ENCODE measurements at places on chromosomes 7 and 10. TPM values are rescaled to one million over a fixed set of nuclear protein-coding genes. Genes with fewer than 3 reads are reported as not detected.

The ANXA7 gene
- total RNA-seq, result 120 TPM

DNA sequence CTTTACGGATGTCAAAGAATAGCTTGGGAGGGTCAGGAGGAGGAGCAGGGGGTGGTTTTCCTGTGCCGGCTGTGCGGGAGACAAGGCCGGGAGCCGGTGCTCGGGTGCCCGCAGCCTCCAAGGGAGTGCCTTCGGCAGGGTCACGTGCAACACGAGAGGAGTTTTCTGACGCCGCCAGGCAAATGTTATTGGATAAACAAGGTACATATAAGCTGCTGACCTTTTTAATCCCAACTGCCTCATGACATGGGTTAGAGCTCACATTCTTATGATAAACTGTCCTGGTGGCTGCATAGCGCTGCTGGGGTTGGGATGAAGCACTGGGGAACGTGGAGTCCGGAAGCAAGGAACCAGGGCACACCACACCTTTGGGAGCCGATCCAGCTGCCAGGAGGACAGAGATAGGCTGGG, 124.8 kb upstream of the PDLIM1 start:
- H3K36me3 ChIP-seq, result peaks cover 41% of the 10 kb centered on the region
- peaks cover 61% of the 10 kb centered on the region for H3K4me1 ChIP-seq
- no peak for DNase-seq
- no peaks in the 10 kb centered on the region for H3K27me3 ChIP-seq
- H3K4me3 ChIP-seq, result peak overlapping the region; percentile 51

DNA sequence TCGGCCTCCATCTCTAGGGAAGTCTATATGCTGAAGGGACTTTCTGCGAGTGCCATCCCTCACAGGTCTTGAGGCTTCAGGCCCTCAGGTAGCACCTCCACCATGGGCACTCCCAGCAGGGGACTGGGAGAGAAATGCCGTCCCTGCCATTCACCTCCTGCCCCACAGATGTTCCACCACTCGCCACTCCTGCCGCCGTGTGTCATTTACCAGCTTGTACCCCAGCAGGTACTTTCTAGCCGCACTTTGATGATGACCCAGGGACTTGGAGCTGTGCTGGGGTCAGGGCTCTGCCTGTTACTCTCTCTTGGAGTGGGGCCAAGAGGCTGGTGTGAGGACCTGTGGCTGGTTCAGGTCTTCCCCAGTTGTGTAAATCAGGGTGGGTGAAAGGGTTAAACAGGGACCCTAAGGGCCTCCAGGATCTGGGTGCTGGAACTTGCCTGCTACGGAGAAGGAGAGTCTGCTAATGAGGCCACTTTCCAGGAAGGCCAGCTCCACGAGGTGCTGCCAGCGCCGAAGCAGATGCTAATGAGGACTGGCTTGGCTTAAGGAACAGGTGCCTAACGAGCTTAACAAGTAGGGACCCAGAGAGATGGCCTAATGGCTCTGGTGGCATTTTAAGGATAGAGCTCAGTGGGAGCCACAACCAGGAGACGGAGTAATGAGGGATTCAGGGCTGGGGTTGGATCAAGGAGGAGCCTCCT, 32.4 kb downstream of the CRHR2 start:
- no peaks in the 10 kb centered on the region for H3K27me3 ChIP-seq
- no peaks in the 10 kb centered on the region for H3K36me3 ChIP-seq
- no peak overlapping the region for H3K4me3 ChIP-seq
- no peak for DNase-seq

DNA sequence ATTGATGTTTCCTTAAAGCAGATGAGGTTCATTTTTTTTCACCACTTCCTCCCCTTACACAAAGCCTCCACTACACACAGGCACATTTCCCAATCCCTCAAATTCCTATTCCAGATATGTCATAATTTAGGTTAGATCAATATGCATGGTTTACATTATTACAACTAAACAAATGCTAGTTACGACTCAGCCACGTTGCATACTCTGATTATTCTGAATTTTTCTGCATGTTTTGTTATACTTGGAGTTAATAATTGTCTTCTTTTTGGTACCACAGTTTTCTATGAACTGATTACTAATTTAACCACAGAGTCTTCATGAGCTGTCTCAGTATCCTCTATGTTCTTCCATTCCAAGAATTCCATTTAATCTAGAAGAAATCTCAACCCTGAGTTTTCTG, 4.4 kb upstream of the BICC1 start:
- no peak overlapping the region for H3K4me3 ChIP-seq
- H3K4me1 ChIP-seq, result no peaks in the 10 kb centered on the region
- DNase-seq, result no peak
- H3K27ac ChIP-seq, result no peak overlapping the region
- H3K36me3 ChIP-seq, result no peaks in the 10 kb centered on the region

The HYCC1 gene
- total RNA-seq, result 82.2 TPM

The CHAT gene
- total RNA-seq, result not detected

DNA sequence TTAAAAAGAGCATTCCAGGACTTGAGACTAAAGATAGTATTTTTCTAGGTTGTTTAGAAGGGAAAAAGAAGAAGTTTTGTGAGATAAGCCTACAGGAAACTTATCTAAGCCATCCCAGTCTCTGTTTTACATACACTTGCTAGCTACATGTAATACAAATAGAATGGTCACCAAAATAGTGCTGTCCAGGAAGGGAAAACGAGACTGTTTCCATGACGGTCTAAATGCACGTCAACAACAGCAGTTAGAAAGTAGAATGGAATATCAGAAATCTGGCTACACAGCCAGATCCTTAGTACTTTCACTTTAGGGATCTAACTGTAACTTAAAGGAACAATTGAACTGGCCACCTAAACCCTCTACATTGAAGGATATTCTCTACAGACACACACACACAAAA, 117.6 kb downstream of the TSPAN12 start:
- DNase-seq, result no peak
- H3K36me3 ChIP-seq, result no peaks in the 10 kb centered on the region
- H3K27me3 ChIP-seq, result no peaks in the 10 kb centered on the region
- H3K27ac ChIP-seq, result no peak overlapping the region
- H3K4me1 ChIP-seq, result no peaks in the 10 kb centered on the region

The OPTN gene
- 55.8 TPM for total RNA-seq

DNA sequence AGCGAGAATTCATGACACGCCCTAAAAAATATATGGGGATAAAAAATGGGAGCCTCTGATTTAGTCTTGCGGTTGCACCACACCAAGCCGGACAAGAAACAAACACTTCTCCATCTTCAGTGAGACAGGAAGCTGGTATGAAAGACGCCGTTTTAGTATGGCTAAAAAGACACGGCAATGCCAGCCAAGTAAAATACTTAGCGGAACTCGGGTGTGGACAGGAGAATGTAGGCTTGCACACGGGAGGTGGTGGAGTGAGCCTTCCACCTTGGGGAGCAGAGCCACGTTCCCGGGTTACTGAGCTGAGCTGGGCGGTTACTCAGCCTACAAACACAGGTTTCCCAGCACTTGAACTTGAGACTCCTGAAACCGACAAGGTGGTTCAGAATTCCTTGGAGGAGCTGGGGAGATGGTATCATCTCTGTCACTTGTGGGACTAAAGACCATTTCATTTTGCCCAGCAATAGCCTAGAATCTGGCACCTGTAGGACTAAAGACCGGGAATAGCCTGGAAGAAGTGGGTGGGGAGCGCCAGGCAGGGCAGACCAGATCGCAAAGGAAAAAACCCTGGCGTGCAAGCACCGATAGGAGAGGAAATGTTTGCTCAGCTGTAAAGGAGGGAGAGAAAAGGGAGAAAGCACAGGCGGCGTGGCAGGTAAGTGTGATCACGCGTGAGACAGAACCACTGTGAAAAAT, 34.8 kb upstream of the SEPHS1 start:
- H3K27ac ChIP-seq, result no peak overlapping the region
- peak overlapping the region; percentile 27 for H3K4me3 ChIP-seq
- H3K4me1 ChIP-seq, result peaks cover 10% of the 10 kb centered on the region

The GDF10 gene
- 2.4 TPM for total RNA-seq

GRCh38 chr7:5750031-5750653, 31.3 kb downstream of the RNF216 start:
- H3K27me3 ChIP-seq, result no peaks in the 10 kb centered on the region
- H3K4me3 ChIP-seq, result no peak overlapping the region
- H3K4me1 ChIP-seq, result peaks cover 11% of the 10 kb centered on the region
- H3K27ac ChIP-seq, result no peak overlapping the region
- peaks cover 13% of the 10 kb centered on the region for H3K36me3 ChIP-seq

- no peaks in the 10 kb centered on the region for H3K4me1 ChIP-seq
- DNase-seq, result no peak
- H3K4me3 ChIP-seq, result no peak overlapping the region
- no peak overlapping the region for H3K27ac ChIP-seq
- H3K36me3 ChIP-seq, result no peaks in the 10 kb centered on the region
- no peaks in the 10 kb centered on the region for H3K27me3 ChIP-seq
Measured at GRCh38 chr7:149330914-149331567, 69.0 kb downstream of the ZNF783 start.

The SORBS1 gene
- 1,659 TPM for total RNA-seq

GRCh38 chr10:52540479-52540984, 226.5 kb downstream of the DKK1 start:
- no peaks in the 10 kb centered on the region for H3K4me1 ChIP-seq
- no peaks in the 10 kb centered on the region for H3K36me3 ChIP-seq
- no peak overlapping the region for H3K4me3 ChIP-seq
- no peak for DNase-seq
- no peak overlapping the region for H3K27ac ChIP-seq

The C10orf105 gene
- total RNA-seq, result not detected

DNA sequence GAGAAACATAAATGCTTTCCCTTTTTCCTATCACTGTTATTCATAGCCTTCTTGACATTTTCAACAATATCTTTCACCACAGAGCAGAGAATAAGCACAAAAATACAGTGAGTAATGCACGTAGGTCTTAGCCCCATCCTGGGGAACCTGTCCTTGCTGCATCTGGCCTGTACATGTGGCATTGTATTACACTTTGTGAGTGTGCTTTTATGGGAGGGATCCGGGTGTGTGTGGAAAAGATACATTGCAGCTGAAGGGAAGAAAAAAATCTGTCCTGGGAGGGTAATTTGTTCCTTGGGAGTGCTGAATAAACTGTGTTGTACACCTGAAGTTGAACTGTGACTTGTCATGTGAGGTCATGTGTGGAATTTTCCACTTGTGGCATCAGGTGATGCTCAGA, 422.7 kb upstream of the LRGUK start:
- DNase-seq, result no peak
- H3K4me1 ChIP-seq, result no peaks in the 10 kb centered on the region
- H3K4me3 ChIP-seq, result no peak overlapping the region
- H3K36me3 ChIP-seq, result no peaks in the 10 kb centered on the region
- no peaks in the 10 kb centered on the region for H3K27me3 ChIP-seq

DNA sequence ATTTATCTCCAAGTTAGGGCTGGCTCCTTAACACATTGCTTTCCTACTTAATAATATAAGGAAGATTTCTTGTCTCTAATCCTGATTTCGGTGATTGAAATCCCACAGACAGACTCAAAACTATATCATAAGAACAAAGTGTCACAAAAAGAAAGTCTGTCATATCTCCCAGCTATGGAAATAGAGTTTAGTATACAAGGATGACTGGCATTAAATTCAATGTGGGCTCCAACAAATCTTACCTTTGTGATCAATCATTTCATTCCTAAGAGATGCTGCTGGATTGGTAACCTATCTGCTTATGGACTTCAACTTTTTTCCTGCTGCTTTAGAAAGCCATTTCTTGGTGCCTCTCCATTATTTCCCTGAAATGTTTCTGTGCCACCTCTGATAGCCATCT, 39.5 kb upstream of the ZRANB1 start:
- peaks cover 7% of the 10 kb centered on the region for H3K4me1 ChIP-seq
- no peaks in the 10 kb centered on the region for H3K27me3 ChIP-seq
- no peak overlapping the region for H3K27ac ChIP-seq
- no peak for DNase-seq

GRCh38 chr7:18859318-18859717, 258.1 kb downstream of the TWIST1 start:
- no peak for DNase-seq
- no peaks in the 10 kb centered on the region for H3K27me3 ChIP-seq
- no peaks in the 10 kb centered on the region for H3K36me3 ChIP-seq
- no peak overlapping the region for H3K4me3 ChIP-seq
- H3K27ac ChIP-seq, result peak overlapping the region; percentile 3

- H3K27ac ChIP-seq, result no peak overlapping the region
- peaks cover 22% of the 10 kb centered on the region for H3K4me1 ChIP-seq
- no peaks in the 10 kb centered on the region for H3K36me3 ChIP-seq
- H3K4me3 ChIP-seq, result no peak overlapping the region
- no peaks in the 10 kb centered on the region for H3K27me3 ChIP-seq
Measured at GRCh38 chr7:106655703-106656498, 5.1 kb downstream of the CCDC71L start.
